ENCODE measurements at places on chromosomes 11 and 22.

- no peak for DNase-seq
Observed at GRCh38 chr11:60844870-60845221, 2.9 kb downstream of the CCDC86 start.

DNA sequence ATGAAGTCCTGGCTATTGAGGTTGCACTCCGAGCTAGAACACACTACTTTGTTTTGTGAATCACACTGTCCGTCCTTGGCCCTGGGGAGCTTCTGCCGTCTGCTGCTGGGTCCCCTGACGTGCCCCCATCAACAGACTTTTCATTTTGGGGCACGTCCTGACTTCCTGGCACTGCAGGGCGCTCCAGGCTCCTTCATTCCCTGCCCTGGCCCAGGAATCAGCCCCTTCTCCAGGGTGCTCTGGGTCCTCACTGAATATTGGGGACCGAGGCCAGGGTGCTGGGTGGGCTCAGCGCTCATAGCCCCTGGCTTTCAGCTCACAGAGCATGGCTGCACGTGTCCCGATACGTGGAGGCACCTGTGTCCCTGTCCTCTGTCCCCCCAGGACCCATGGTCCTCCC lies 22.2 kb downstream of the TSPAN4 start:
- DNase-seq, result no peak

- DNase-seq, result peak; percentile 13
Observed at GRCh38 chr11:106276859-106277436, 199.5 kb downstream of the AASDHPPT start.

GRCh38 chr22:40817737-40818136 lies 1.4 kb downstream of the SLC25A17 start:
- no peak for DNase-seq

- DNase-seq, result no peak
Observed at GRCh38 chr11:27445625-27446024, 27.0 kb downstream of the LGR4 start.

- no peak for DNase-seq
Observed at GRCh38 chr11:131178596-131178995, 191.8 kb upstream of the NTM start.

DNA sequence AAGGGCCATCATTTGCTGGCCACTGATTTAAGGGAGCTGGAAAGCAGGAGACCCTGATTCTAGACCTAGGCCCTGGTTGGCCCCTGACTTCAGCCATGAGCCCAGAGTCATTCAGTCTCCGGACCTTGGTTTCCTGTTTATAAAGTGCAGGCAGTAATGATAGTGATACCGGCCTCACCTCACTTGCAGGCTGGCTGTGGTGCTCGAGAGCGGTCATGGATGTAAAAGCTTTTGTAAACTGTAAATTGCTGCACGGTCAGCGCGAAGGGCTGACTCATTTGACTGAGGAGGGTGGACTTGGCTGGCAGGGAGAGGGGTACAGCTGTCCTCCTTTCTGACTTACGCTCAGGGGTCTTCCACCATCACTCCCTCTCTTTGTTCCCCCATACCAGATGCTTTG lies 37.4 kb downstream of the FBLN1 start:
- DNase-seq, result peak; percentile 71

DNA sequence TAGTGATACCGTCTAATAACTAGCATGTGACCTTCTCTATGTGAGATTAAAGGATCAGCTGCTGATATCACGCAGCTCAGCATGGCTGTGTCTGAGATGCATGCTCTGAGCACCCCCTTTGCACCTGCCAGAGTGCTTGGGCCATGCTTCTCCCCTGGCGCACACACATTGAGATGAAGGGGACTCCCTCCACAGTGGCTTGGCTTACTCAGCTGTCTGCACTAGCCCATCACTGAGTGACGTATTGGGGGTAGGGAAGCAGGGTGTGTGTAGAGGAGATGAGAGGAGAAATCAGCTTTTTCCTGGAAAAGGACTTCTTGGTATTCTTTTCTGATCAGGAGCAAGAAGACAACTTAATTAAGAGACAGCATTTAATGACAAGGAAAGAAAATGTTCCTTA lies 216.5 kb downstream of the BLID start:
- DNase-seq, result no peak

- no peak for DNase-seq
Observed at GRCh38 chr11:131898949-131899348, 528.5 kb downstream of the NTM start.

GRCh38 chr11:126282361-126282735 lies 545 bp upstream of the TIRAP start:
- no peak for DNase-seq

DNA sequence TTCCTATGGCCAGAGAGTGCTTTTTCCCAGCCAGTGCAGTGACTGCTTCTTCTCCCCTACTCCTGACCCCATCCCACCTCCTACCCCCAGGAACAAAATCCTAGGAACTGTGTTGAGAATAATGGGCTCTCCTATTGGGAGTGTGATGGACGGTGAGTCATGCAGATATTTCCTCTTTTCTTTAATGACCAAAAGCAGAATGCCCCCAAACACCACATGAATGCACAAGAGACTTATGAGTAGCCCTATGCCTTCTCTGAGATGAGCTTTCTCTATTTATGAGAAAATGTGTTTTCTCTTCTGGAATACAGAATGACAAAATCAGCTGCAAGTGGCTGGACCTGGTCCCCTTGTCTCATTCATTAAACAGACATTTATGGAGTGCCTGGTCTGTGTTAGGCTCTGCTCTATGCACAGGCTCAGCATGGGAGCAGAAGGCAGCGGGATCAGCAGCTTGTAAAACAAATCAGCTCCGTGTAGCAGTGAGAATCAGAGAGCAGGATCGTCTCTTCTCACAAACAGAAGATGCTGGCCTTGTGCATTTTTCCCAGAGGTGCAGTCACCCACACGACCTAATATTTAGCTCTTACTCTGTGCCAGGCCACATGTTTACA lies 47.5 kb upstream of the GALNT18 start:
- no peak for DNase-seq

GRCh38 chr11:46357483-46357936 lies 10.2 kb downstream of the DGKZ start:
- no peak for DNase-seq

DNA sequence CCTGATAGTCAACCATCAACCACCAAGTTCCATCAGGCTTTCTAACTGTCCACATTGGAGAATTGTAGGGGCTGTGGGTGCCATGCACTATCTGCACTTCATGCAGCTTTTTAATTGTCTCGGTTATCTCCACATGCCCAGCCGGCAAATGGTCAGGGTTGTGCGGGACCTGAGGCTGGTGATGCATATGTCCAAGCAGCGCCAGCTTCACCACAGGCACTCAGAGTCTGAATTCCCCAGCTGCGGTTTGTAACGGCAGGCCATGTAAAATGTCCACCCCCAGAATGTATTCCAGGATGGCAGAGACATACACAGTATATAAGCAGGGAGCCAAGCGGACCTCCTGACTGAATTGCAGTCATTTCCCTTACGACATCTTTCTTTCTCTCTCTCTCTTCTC lies 435.6 kb downstream of the DYNC2H1 start:
- no peak for DNase-seq

- no peak for DNase-seq
Observed at GRCh38 chr22:49324527-49325491, 502.9 kb downstream of the BRD1 start.

DNA sequence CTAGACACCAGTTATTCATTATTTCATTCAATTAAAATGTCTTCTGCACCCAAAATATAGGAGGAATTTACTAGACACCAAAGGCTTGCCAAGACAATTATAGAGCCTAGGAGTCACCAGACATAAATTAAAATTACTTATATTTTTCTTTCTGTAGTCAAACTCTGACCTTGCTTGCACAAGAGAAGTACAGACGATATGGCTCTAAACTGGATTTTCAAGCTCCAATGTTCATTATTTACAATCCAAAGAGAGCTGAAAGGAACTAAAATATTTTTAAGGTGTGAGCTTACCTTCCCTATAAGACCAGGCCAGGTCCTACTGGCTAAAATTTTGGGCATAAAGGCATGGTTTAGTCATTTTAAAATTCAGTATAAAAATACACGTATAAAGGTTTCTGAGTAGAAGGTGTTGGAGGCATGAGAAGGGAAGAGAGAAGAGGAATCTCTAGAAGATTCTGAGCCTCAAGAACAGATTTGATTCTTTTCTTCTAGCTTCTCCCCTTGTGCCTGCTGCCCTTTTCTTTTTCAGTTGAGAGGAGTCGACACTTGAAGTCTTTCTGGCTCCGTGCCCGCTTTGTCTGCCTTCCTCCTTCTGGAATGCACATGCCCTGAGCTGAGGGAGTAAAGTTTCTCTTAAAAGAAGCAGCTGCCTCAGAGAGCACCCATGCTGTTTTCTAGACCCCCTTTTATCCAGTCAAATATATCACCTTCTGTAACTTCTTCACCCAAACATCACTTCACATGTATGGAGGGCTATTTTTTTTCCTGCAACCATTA lies 13.5 kb downstream of the C11orf97 start:
- no peak for DNase-seq

- no peak for DNase-seq
Observed at GRCh38 chr11:120538707-120539106, 27.2 kb downstream of the GRIK4 start.

DNA sequence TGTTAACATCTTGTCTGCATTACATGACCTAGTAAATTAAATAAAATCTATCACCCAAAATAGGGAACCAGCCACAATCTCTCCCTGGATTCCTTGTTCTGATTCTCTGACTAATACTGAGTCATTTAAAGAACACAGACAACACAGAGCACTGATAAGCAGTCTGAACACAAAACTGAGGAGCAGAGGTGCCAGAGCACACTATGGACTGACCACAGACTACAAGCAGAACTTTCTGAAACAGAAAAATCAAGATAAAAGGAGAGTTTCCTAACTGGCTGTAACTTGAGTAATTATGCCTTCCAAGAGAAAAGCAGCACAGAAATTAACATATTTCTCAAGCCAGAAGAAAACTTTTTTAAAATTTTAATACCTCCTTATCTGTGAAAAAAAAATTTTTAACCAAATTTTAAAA lies 128.8 kb downstream of the SGSM3 start:
- peak; percentile 90 for DNase-seq

DNA sequence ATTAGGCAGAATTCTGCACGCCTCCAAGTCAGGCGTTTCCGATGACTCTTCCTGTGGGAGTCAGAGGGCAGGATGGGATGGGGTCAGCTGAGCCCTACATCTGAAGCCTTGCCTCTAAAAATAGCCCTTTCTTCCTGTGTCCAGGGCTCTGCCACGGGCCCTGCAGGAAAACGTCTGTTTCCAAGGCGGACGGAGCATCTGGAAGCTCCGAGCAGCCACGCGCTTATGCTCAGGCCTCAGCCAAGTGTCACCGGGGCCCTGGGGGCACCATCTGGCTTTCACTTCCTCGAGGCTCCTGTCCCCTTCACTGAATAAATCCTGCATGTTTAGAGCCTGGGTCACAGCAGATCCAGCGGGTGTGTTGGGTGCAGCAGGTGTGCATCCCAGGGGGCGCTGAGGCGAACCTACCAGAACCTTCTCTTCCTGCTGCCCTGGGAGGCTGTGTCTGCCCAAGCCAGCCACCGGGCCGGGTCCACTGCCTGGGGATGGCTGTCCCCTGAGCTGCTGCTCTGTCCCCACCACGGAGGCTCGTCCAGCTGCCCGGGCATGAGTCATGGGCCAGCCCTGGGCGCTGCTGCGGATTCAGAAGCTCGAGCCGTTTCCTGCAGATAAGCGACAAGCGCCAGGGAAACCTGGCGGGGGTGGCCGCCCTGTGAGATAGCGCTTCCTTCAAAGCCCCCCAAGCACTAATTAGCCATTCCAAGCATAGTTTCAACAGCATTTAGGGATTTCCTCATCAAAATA lies 32.0 kb upstream of the LINC01488 start:
- DNase-seq, result no peak

DNA sequence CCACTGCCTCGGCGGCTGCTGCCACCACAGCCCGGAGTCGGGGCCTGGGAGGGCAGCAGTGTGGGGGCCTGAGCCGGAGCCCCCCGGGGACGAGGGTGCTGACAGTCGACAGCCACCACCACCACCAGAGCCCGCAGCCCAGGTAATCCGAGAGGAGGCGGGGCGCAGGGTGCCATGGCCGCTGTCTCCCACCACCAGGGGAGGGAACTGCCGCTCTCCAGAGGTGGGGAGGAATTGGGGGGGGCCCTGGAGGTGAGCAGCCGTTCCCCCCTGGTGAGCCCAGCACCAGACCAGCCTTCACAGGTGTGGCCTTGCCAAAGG lies 12.6 kb downstream of the TRIOBP start:
- no peak for DNase-seq

DNA sequence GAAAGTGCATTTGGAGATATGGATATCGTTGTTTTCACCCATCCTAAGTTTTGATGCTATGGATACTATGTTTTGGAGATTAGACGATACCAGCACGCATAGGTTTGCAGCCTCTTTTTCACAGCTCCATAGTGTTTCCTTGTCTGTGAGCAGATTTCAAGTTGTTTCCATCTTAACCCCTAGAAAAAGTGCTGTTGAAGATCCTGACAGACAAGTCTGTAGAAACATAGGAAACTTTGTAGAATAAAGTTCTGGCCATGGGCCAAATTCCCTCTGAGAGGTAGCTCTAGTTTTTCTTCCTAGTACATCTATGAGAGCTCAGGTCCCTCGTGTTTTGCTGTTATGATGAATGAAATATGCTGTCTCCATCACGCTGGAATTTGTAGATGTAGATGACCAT lies 32.4 kb downstream of the ST3GAL4 start:
- no peak for DNase-seq

- DNase-seq, result no peak
Observed at GRCh38 chr11:93536101-93536861, 6.9 kb downstream of the SMCO4 start.

- DNase-seq, result no peak
Observed at GRCh38 chr11:62671236-62671607, 251 bp upstream of the UQCC3 start.

DNA sequence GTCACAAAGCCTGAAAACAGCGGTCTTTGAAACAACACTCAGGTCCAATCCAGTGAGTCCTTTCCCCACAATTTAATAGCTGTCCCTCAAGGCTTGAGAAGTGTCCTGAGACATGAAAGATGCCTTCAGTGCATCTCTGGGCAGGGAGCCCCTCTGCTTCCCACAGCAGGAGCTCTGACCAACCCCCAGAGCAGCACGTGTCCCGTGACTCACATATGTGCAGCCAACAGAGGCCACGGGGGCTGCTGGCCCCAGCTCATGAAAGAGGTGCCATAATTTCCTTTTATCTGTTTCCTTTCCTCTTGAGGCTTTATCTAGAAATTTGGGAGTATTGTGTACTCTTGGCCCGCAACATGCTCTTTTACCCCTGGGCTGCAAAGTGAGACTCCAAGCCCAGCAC lies 33.2 kb upstream of the LMO1 start:
- DNase-seq, result no peak

Measured in Caki2 (cell line).